ENCODE measurements at places on chromosomes 4 and X.

GRCh38 chr4:73839071-73839470 lies 2.6 kb downstream of the CXCL6 start:
- no peaks in the 10 kb centered on the region for H3K4me1 ChIP-seq
- no peak overlapping the region for H3K4me3 ChIP-seq
- DNase-seq, result no peak
- no peak overlapping the region for H3K27ac ChIP-seq

GRCh38 chr4:145177511-145177905 lies 2.9 kb downstream of the OTUD4 start:
- H3K36me3 ChIP-seq, result peaks cover 23% of the 10 kb centered on the region
- H3K27me3 ChIP-seq, result no peaks in the 10 kb centered on the region
- peak overlapping the region; percentile 93 for H3K27ac ChIP-seq
- H3K4me3 ChIP-seq, result peak overlapping the region; percentile 88
- peaks cover 51% of the 10 kb centered on the region for H3K4me1 ChIP-seq

- peaks cover 15% of the 10 kb centered on the region for H3K27me3 ChIP-seq
- H3K36me3 ChIP-seq, result no peaks in the 10 kb centered on the region
- no peak for DNase-seq
Measured at GRCh38 chr4:2996415-2996814, 33.0 kb downstream of the GRK4 start.

- H3K27ac ChIP-seq, result no peak overlapping the region
- no peak overlapping the region for H3K4me3 ChIP-seq
- peaks cover 2% of the 10 kb centered on the region for H3K36me3 ChIP-seq
- no peaks in the 10 kb centered on the region for H3K27me3 ChIP-seq
- DNase-seq, result no peak
Measured at GRCh38 chr4:38752941-38753806, 29.6 kb downstream of the TLR10 start.

DNA sequence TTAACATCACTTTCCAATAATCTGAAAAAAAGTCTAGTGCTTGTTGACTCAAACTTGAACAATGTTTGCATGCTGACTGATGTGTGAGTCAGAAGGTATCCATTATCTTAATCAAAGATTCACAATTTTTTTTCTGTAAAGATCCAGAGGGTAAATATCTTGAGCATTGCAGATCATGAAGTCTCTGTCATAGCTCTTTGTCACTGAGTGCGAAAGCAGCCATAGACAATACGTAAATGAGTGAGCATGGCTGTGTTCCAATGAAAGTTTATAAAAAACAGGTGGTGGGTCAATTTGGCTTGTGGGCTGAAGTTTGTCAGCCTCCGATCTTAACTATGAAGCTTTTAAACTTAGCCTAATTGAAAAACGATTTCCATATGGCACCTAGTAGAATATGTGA lies 37.7 kb downstream of the NHS start:
- H3K27me3 ChIP-seq, result no peaks in the 10 kb centered on the region
- no peak overlapping the region for H3K4me3 ChIP-seq
- H3K4me1 ChIP-seq, result no peaks in the 10 kb centered on the region
- DNase-seq, result no peak
- no peaks in the 10 kb centered on the region for H3K36me3 ChIP-seq

GRCh38 chr4:138555584-138555983 lies 313.4 kb upstream of the SLC7A11 start:
- no peaks in the 10 kb centered on the region for H3K27me3 ChIP-seq
- H3K27ac ChIP-seq, result no peak overlapping the region

DNA sequence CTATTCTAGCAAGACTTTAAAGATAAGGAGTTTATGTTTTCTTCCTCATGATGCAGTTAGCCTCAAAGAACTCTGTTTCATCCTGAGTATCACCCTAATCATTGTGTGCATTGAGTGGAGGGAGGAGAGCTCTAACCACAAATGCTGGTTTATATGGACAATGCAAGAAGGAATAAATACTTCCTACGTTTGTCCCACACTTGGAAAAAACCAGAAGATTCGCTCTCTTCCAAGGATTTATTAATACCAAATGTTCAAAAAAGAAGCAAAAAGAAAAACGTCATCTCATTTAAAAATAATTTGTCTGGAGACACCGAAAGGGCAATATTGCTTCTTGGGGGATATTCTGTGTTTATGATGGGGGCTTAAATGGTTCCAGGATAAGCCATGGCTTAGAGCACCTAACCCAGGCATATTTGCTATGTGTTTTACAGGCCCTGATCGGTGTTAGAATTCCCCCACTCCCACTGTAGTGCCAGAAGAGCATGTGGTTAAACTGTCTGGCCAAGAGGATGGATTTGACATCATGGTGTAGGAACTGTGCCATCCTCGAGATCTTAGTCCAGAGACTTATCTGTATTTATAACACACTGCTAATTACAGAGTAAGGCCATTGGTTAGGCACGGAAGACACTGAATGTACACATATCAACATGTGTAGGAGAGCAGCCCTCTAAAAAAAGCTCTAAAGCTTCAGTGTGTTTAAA lies 227.2 kb downstream of the ANK2 start:
- no peak for DNase-seq
- H3K27ac ChIP-seq, result no peak overlapping the region
- H3K4me3 ChIP-seq, result no peak overlapping the region
- H3K4me1 ChIP-seq, result no peaks in the 10 kb centered on the region
- H3K36me3 ChIP-seq, result no peaks in the 10 kb centered on the region
- peaks cover 11% of the 10 kb centered on the region for H3K27me3 ChIP-seq

DNA sequence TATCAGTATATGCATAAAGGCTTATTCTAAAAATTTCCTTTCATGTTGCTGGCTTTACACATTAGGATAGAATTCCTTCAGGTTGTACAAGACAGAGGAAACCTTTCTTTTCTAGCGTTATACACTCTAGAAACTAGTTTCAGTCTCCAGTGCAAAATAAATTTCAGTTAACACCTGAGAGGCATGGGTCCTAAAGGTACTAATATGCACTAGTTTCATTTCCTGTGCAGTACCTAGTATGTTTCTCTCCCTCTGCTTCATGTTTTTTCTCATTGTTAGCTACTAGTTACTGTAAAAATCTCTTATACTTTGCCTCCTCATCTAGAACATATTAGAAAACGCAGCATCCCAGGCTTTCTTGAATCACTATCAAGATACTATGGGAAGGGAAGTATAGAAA lies 54.0 kb downstream of the SNX25 start:
- no peak overlapping the region for H3K4me3 ChIP-seq
- H3K27ac ChIP-seq, result no peak overlapping the region
- peaks cover 13% of the 10 kb centered on the region for H3K36me3 ChIP-seq
- DNase-seq, result no peak
- no peaks in the 10 kb centered on the region for H3K27me3 ChIP-seq

- peaks cover 40% of the 10 kb centered on the region for H3K4me1 ChIP-seq
- peak overlapping the region; percentile 88 for H3K4me3 ChIP-seq
- no peaks in the 10 kb centered on the region for H3K27me3 ChIP-seq
- peak overlapping the region; percentile 94 for H3K27ac ChIP-seq
- no peak for DNase-seq
- H3K36me3 ChIP-seq, result peaks cover 26% of the 10 kb centered on the region
Measured at GRCh38 chr4:55395218-55395528, 584 bp upstream of the TMEM165 start.

- no peaks in the 10 kb centered on the region for H3K27me3 ChIP-seq
- no peak for DNase-seq
- no peak overlapping the region for H3K4me3 ChIP-seq
- H3K36me3 ChIP-seq, result peaks cover 14% of the 10 kb centered on the region
- H3K27ac ChIP-seq, result no peak overlapping the region
Measured at GRCh38 chr4:122997463-122998101, 75.2 kb upstream of the NUDT6 start.

GRCh38 chr4:119105605-119106004 lies 30.0 kb upstream of the MYOZ2 start:
- no peak overlapping the region for H3K27ac ChIP-seq
- no peaks in the 10 kb centered on the region for H3K36me3 ChIP-seq
- H3K4me3 ChIP-seq, result no peak overlapping the region

- no peak for DNase-seq
- peaks cover 22% of the 10 kb centered on the region for H3K4me1 ChIP-seq
- peaks cover 9% of the 10 kb centered on the region for H3K36me3 ChIP-seq
- no peaks in the 10 kb centered on the region for H3K27me3 ChIP-seq
Measured at GRCh38 chrX:123728016-123728415, 4.8 kb downstream of the THOC2 start.

- no peak overlapping the region for H3K27ac ChIP-seq
- H3K27me3 ChIP-seq, result no peaks in the 10 kb centered on the region
- peaks cover 4% of the 10 kb centered on the region for H3K4me1 ChIP-seq
- peaks cover 3% of the 10 kb centered on the region for H3K36me3 ChIP-seq
- peak; percentile 81 for DNase-seq
- no peak overlapping the region for H3K4me3 ChIP-seq
Measured at GRCh38 chr4:52911684-52912294, 49.7 kb downstream of the RASL11B start.

DNA sequence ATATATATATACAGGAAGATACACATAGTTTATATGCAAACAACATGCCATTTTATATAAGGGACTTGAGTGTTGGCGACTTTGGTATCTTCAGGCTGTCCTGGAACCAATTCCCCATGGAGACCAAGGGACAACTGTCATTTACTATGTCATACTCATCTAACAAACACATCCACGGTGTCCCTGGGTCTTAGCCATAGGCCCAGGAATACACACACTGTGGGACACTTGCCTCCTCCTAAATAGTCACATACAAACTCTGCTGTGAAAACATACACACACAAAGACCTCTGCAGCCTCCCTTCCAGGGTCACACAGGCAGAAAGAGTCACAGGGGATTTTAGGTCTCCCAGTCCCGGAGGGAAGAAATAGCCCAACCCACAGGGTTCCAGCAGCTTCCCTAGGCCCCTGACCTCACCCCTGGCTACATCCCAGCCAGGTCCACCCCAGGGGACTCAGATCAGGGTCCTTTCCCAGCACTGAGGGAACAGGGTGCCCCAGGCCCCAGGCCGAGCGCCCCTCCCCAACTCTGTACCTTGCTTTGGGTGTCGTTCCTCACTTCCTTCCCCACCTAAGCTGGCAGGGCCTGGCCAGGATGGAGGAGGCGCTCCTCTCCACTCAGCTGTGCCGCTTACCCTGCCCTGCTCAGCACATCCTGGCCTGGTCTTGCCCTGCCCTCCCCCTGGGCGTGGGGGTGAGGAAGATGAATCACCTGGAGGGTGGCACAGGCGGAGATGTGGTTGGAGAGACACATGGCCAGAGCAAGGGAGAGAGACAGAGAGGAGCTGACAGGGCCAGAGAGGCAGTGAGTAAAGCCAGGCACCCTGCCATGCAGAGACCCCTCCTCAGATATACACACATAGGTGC lies 21.8 kb downstream of the FGD1 start:
- H3K27ac ChIP-seq, result no peak overlapping the region
- H3K4me3 ChIP-seq, result no peak overlapping the region
- H3K27me3 ChIP-seq, result no peaks in the 10 kb centered on the region
- DNase-seq, result no peak

DNA sequence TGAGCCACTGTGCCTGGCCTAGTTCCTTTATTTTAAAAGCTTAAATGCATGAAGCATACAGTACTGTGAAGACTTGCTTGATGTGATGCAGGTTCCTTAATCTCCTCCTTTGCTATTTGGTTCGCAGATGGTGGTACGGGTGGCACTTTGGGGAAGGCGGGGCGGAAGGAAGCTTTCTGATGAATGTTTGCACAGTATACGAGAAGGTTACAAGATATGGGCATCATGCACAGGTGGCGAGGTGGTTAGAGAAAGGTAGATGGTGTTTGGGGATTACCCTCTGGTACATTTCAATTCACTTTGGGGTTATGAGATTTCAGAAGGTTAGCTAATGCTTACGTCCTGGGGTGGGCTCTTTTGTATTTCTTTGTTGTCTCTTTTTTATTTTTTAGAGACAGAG lies 17.2 kb downstream of the RHOH start:
- H3K4me3 ChIP-seq, result peak overlapping the region; percentile 68
- H3K36me3 ChIP-seq, result peaks cover 93% of the 10 kb centered on the region
- DNase-seq, result peak; percentile 56
- H3K27me3 ChIP-seq, result no peaks in the 10 kb centered on the region

GRCh38 chr4:80062527-80062926 lies 10.5 kb downstream of the ANTXR2 start:
- H3K4me3 ChIP-seq, result no peak overlapping the region
- H3K36me3 ChIP-seq, result peaks cover 31% of the 10 kb centered on the region
- H3K27ac ChIP-seq, result no peak overlapping the region
- H3K27me3 ChIP-seq, result no peaks in the 10 kb centered on the region

GRCh38 chrX:135114392-135114791 lies 5.9 kb downstream of the ETDB start:
- no peaks in the 10 kb centered on the region for H3K4me1 ChIP-seq
- DNase-seq, result no peak
- peaks cover 15% of the 10 kb centered on the region for H3K27me3 ChIP-seq
- no peak overlapping the region for H3K27ac ChIP-seq
- no peaks in the 10 kb centered on the region for H3K36me3 ChIP-seq

DNA sequence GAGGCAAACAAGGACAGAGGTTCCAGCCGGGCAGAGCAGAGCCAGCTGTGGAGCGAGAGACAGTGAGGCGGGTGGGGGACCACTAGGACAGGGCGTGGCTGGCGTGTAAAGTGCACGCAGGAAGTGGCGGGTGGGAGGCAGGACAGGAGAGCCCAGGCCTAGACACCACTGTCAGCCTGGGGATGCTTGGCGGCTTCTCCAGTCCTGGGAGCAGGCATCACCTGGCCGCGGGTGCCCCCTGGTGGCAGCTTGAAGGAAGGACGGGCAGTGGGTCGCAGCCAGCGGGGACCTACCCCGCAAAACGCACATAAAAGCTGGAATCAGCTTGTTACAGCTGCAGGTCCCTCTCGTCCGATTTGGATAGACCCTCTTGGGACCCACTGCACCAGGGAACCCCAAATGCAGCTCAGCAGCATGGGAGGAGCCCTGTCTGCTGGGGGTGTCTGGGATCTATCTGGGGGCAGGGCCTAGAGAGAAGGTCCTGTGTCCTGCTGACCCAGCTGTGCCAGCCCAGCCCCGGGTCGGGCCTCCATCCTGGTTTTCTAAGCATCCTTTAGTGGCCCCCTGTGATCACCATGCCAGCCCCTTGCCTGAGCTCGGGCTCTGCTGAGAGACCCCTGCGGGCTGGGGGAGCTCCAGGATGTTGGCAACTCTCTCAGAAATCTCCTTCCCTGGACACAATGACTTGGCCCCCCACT lies 57.7 kb downstream of the WFS1 start:
- DNase-seq, result peak; percentile 85
- peaks cover 17% of the 10 kb centered on the region for H3K27me3 ChIP-seq
- peaks cover 20% of the 10 kb centered on the region for H3K4me1 ChIP-seq
- no peak overlapping the region for H3K4me3 ChIP-seq
- H3K36me3 ChIP-seq, result no peaks in the 10 kb centered on the region

DNA sequence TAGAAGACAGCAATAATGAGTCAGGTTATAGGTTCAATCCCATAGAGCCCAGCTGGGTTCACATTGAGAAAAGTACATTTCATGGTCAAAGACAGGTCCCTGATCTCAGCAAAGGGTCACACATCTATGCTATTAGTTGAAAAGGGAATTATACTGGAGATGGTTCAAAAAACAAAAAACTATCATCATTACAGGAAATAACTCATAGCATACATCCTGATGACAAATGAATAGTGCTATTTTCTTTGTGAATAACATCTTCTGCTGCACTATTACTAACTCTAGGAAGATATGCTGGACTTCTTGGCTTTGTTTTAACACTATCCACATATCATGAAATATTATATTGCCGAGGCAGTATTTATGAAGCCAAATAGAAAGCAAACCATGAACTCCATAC lies 202.5 kb upstream of the MAB21L2 start:
- no peak overlapping the region for H3K27ac ChIP-seq
- H3K36me3 ChIP-seq, result peaks cover 6% of the 10 kb centered on the region
- no peaks in the 10 kb centered on the region for H3K27me3 ChIP-seq
- H3K4me3 ChIP-seq, result no peak overlapping the region
- no peaks in the 10 kb centered on the region for H3K4me1 ChIP-seq
- no peak for DNase-seq
